ENCODE measurements at places on chromosomes 12 and 14.

DNA sequence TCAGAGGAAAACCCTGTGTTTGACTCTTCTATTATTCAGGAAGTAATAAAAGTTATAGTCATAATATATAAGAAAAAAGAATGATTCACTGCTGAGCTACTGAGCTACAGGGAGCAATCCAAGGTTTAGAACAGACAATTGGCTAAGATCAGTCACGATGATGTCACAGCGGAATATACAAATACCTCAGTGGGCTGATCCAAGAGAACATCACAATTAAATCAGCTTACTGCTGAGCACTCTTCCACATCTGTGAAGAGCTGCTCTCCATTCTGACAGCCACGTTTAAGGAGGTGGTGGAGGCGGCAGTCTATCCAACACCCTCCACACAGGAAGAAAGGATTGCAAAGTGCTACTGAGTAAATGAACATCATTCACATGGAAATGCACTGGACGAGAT, 271.0 kb downstream of the APAF1 start:
- DNase-seq = no peak

GRCh38 chr12:24489939-24490338, 459.0 kb downstream of the BCAT1 start:
- DNase-seq = no peak

DNA sequence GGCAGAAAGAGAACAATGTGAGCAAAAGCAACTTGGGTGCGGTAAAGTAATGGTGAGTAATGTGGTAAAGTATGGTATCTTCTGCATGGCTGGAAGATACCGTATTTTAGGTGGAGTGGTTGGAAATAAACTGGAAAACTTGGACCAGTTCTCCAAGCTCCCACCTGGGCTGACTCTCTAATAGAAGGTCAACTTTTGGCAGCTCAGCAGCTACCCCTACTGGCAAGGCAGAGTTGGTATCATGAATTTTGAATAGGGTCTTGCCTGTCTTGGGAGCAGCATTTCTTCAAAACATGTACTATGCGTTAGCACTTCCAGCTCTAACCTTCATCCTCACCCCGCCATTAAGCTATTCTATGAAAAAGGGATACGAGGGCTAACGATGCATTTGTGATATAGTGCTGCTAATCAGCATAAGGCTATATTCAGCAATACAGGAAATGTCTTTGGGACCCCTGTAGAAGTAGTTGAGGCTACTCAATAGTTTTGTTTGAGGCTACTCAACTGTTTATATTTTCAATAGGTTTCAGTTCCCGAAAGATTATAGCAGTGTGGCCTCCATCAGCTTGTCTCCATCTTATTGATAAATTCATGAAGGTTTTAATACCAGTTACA, 276.3 kb upstream of the FAR2 start:
- no peak for DNase-seq

DNA sequence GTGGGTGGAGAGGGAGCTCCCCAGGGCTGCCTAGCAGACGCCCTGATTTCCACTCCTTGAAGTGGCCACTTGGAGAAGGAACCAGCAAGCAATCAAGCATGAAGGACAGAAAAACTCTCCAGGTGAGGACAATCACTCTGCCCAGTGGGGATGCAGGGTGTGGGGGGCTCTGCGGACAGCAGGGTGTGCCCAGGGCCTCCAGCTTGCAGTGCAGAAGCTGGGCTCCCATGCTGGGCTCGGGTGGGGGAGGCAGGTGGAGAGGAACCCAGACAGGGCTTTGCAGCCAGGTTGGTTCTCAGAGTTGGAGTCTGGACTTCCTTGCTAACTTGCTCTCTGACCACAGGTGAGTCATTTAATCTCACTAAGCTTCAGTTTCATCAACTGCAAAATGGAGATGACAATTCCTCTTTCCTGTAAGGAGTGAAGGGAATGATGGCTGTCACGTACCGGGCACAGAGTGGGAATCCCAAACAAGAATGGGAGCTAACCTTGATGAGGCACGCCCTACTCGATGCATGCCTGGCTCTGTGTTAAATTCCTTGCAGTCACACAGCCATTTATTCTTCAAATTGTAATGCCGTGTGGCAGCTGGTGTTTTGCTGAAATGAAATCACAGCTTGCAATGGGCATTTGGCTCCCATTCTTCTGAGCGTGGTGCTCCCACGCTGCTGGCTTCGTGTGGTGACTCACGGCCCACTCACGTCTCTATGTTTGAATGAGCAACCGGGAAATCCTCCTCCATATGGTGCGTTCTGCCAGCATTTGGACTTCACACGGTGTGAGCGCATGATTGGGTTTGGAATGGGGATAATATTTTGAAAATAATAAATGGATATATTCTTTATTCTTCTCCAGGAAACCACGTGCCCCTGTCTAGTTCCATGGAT, 75.2 kb downstream of the PRIMA1 start:
- DNase-seq = no peak

GRCh38 chr12:93563807-93564538, 8.5 kb upstream of the SOCS2 start:
- DNase-seq = no peak

GRCh38 chr14:22900081-22900799, 17.2 kb downstream of the REM2 start:
- DNase-seq = no peak

- no peak for DNase-seq
These were observed 68.6 kb downstream of the MARK3 start for GRCh38 chr14:103453791-103454190.

- no peak for DNase-seq
These were observed 98.4 kb downstream of the GTF2A1 start for GRCh38 chr14:81122326-81122725.

DNA sequence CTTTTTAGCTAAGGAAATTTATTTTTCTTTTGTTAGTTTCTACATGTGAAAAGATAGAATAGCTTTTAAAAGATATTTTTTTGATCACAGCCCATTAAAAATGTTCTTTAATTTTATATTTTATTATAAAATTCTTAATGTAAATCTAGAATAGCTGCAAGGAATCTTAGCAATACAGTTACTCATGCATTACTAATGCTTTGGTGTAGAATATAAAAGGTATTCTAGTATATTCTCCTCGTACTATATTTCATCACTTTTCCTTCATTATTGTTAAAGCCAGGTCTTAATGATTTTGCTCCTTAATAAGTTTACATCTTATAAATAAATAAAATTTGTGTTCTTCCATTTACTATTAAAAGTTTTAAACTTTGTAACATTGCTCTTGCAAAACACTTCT, 82.6 kb downstream of the MNAT1 start:
- DNase-seq = no peak

DNA sequence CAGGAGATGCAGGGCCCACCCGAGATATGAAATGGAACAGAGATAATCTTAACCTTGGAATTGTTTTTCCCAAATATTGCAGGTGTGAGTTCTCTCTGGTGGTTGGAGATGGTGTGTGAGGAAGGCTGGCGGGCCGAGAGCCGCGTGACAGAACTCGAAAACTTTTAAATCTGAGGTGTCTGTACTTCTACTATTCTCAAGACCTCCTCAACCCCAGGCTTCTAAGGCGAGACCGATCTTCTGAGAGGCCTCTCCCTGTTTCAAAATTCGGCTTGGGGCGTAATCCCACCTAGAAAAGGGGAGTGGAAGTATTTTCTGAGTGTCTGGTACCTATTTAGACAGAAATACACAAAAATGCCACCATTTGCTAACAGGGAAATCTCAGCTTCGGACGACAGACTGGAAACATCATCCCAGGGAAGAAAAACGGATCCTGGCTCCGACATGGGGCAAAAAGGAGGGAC, 611 bp downstream of the SARNP start:
- DNase-seq = no peak

DNA sequence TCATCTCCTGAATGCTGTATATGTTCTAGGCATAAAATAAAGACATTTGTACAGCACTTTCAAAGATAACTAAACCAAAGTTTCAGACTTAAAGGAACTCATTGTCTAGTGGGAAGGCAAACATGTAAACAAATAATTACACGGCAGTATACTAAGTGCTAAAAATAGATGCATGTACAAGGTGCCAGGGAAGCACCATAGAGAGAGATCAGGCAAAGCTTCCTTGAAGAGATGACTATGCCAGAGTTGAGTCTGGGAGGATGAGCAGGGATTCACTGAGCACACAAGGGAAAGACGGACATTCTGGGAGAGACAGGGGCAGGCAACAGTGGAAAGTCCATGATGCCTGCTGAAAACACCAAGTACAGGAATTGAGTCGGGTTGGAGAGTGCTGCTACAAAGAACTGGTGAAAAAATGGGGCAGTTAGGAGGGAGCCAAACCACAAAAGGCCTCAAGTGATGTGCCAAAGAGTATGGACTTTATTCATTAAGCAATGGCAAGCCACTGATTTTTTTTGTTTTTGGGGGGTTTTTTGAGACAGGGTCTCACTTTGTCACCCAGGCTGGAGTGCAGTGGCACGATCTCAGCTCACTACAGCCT, 26.8 kb downstream of the ANKS1B start:
- DNase-seq = no peak

- no peak for DNase-seq
These were observed 34.9 kb downstream of the SH2B3 start for GRCh38 chr12:111440631-111441030.

GRCh38 chr12:116037941-116038837, 239.3 kb downstream of the MED13L start:
- DNase-seq = no peak

GRCh38 chr12:121858662-121859572, at the start of gene HPD:
TSS of gene HPD (minus strand) at chr12:121858859. CDS start at chr12:121858823, 36 bp downstream.
- DNase-seq = no peak

- DNase-seq = peak; percentile 53
These were observed 43.5 kb downstream of the ERH start for GRCh38 chr14:69354383-69355153.

GRCh38 chr12:108589028-108589839, 8.7 kb downstream of the TMEM119 start:
- no peak for DNase-seq

DNA sequence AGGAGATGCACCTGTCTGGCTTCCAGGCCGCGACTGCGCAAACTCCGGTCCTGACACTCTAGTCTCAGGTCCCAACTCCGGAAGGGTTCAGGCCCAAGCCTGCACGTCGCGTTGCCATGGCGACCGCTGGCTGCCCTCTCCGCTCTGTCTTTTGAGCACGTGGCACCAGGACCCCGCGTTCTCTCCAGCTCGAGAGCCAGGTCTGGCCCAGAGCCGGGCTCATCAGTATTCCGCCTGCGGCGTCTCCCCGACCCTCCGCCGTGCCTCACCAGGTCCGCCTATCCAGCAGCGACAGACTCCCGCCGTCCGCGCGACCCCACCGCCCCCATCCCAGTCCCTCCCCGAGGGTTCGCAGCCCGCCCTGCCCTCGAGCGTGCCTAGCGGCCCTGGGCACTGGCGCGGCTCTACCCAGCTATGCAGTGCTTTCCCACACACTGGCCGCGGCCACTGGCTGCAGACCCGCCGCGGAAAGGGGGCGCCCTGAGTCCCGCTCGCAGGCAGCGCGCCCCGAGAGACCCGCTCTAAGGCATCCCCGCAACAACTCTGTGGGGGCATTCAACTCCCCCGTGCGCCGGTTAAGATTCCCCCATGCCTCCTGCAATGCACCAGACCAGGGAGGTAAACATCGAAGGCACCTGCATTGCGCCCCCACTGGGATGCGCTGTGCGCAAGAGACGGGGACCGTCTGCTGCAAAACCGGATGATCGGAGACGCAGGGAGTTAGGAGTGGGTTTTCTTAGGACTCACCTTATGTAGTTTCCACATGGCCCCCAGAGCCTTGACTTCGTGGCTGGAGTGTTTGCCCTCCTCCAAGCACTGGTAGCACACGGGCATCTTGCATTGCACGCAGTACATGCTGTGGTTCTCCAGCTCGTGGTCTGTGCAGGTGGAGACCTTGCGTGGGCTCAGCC, 1.3 kb downstream of the TRIM9 start:
- DNase-seq = no peak

DNA sequence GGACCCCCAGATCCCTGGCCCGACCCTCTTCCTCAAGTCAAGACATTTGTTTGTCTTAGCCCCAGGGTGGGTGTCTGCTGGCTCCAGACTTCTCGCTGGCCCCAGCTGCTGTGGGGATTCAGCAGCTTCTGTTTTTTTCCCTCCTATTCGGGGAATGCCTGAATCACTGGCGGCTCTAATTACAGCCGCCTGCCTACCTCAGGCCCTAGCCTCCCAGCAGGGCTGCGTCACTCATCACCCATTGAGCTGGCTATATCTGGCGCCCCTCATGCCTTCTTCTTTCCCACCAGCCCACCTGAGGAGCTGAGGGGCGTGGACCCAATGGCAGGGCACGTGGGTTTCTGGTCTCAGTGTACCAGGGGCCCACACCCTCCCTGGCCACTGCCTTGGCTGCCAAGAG, 10.1 kb downstream of the KRT80 start:
- DNase-seq = no peak

GRCh38 chr14:66288511-66288910, 197.7 kb upstream of the CCDC196 start:
- no peak for DNase-seq

- DNase-seq = no peak
These were observed 12.9 kb downstream of the MMP14 start for GRCh38 chr14:22849212-22849819.

- no peak for DNase-seq
These were observed 15.8 kb downstream of the SEL1L start for GRCh38 chr14:81517798-81518398.

DNA sequence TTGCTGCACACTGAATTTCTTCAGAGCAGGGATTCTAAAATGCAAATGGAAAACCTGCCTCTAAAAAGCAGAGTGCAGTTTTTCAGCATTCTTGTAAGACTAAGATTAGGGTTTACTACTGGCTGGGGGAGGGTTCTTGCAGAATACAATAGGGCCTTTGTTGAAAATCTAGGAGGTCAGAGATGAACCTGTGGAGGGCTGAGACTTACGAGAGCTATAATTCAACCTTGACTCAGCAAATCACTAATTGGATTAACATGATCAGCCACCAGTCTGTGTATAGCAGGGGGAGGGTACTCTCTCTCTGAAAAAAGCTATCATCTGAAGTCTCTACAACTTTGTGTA, 92.6 kb upstream of the HIF1A start:
- no peak for DNase-seq

GRCh38 chr12:120687578-120688289, 785 bp downstream of the MLEC start:
- DNase-seq = peak; percentile 32

DNA sequence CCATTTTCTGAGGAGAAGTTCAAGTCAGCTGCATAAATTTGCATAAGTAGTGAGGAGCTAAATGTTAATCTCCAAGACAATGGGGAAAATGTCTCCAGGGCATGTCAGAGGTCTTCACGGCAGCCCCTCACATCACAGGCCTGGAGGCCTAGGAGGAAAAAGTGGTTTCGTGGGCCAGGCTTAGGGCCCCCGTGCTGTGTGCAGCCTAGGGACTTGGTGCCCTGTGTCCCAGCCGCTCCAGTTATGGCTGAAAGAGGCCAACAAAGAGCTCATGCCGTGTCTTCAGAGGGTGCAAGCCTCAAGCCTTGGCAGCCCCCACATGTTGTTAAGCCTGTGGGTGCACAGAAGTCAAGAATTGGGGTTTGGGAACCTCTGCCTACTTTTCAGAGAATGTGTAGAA, 41.9 kb upstream of the RD3L start:
- no peak for DNase-seq

DNA sequence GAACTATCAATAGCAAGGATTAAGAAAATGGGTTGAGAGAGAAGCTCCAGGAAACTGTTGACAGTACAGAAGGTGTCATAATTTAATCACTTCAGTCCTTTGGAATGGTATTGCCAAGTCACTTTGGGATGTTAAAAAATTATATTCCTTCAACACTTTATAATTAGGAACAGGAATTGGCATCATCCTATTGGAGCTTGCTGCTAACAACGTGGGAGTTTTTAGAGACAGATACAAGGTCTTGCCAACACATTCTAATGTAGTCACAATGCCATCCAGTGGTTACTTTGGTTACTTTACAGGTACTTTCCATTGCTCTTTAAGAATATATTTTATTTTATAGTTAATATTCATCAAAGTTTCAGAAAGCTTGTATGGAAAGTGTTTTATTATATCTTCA, 310.1 kb downstream of the SYT1 start:
- no peak for DNase-seq

Measured in activated T-helper 9 cell treated with anti-CD3 and anti-CD28 coated beads, Interleukin-2, amount 50 U/mL, for 16 hours (primary cell).